ENCODE measurements at places on chromosomes 3 and 15.

GRCh38 chr3:25033407-25034029 is 394.5 kb upstream of the RARB start:
- peak; percentile 33 for DNase-seq

DNA sequence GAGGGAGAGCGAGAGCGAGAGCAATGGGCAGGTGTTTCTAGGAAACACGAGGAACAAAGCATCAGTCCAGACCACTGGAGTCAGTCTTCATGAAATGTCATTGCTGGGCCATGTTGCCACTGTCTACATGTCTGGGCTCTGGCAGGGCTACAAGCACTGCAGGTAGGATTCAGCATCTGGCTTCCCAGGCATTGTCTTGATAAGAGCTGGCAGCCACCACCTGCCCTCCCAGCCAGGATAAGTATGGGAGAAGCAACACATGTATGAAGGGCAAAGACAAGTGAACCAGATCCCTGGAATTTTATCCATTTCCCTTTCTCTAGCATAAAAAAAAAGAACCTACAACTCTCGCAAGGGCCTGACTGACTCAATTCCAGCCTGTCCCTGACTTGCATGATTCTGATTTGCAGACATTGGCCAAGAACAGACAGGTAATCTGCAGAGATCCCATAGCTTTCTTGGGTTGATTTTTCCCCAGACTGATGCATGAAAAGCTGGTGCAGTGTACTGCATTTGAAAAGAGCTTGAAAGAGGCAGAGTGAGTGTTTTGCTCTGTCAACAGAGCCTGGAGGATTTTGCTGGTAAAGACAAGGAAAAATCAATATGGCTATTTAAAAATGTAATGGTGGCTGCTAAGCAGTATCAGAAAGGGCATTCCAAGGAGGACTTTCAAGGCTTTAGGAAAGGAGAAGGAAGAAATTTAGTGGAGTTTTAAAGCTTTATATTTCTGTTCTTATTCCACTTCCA is 157.2 kb upstream of the MYRIP start:
- DNase-seq: no peak

DNA sequence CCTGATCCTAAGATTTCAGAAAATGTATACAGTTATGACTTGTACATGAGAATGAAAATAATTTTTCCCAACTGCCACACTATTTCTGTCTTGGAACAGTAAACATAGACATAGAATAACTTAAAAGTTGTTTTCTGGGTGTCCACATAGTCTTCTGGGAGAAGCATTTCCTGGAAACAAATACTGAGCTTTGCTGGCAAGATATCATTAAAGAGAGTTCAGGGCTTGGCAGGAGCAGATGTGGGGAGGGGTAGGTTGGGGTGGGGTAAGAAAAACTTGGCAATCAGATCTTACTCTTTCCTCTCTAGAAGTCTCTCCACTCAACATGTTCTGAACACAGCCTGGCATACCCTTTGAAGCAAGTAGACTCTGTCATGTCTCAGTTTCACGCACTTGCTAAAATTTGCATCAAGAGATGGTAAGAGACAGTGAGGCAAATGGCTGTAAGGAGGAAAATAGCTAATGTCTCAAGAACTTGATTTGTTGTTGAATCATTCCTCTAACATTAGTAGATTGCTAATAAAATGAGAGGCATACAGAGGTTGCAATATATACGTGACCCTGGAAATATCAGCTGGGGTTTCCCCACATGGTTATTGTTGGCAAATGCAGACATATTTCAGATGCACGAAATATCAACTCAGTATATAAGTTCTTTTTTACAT is 27.3 kb upstream of the ABI3BP start:
- no peak for DNase-seq

GRCh38 chr15:26757141-26757540 is 15.7 kb downstream of the GABRB3 start:
- DNase-seq: no peak

DNA sequence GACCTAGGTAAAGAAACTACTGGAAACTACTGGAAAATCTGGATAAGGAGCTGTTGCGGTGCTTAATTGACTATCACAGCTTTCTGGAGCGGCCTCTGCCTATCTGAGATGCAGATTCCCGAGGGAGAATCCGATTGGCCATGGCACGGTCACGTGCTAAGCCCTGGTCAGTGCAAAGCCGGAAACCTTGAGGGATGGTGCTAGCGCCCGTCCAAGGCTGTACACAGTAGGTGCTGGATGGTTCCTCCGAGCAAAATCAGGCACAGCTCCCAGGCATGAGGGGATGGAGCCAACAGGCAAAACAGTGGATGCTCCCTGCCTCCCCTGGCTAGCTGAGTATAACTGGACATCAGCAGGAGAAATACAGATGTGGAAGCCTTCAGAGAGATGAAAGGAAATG is 238.7 kb upstream of the HES1 start:
- DNase-seq: no peak

DNA sequence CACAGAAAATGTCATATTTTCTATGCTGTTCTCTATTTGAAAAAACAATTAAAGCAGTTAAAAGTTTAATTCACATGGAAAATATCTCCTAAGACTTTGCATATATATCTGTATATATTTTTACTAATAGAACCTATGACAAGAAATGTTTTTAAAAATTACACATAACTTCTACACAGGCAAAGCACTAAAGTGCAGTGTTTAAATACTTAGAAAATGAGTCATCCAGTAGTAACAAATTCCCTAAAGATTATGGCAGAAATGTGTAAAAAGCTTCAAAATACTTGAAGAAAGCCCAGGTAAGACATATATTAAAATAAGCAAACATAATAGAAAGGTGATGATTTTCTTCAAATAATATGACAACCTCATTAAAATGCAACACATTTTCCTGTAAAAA is 236.6 kb downstream of the TBC1D5 start:
- DNase-seq: no peak

GRCh38 chr15:77525907-77526594 is 105.4 kb downstream of the HMG20A start:
- DNase-seq: no peak

DNA sequence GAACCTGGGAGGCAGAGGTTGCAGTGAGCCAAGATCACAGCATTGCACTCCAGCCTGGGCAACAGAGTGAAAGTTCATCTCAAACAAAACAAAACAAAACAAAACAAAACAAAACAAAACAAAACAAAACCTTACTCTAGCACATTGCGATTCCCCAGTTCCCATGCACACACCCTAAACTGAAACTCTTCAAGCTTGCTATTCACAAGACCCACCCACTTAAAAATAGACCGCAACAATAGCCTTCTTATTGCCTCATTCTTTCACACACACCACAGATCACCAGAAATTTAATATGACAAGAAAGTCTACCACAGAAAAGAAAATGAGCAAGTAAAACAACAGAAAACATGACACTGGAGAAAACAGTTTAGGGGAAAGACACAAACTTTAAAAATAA is 598.4 kb downstream of the FHIT start:
- DNase-seq: no peak

GRCh38 chr3:158983216-158984099 is 181.6 kb downstream of the MFSD1 start:
- DNase-seq: no peak

DNA sequence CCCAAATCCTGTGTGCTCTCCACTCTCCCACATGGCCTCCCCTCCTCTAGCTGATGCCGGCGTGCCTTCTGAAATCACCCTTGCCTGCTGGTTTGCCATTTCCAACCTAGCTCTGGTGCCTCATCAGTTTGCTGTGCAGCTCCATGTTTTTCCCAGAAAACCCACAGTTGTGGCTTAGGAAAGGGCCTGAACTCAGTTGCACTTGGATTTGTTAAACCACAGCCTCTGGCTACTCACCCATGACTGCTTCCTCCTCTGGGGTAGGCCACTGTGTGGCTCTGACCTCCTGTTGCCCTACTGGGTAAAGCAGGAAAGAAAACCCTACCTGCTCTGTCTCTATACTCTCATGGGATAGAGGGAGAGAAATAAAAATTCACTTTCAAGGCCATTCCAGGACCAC is 97.3 kb downstream of the DAPK2 start:
- DNase-seq: no peak

DNA sequence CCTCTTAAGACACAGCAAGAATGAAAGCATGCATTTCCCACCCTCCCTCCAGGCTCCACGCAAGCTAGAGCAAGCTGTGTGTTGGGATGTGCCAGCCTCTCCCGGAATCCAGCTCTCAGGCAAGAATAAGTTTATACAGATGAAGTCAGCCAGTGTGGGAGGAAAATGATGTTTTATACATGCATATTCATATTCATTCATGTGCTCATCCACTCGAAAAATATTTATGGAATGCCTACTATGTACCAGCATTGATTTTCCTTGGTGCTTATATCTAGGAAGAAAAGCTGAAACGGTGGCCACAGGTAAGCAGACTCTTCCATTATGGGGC is 62.7 kb downstream of the KLHL6 start:
- no peak for DNase-seq

DNA sequence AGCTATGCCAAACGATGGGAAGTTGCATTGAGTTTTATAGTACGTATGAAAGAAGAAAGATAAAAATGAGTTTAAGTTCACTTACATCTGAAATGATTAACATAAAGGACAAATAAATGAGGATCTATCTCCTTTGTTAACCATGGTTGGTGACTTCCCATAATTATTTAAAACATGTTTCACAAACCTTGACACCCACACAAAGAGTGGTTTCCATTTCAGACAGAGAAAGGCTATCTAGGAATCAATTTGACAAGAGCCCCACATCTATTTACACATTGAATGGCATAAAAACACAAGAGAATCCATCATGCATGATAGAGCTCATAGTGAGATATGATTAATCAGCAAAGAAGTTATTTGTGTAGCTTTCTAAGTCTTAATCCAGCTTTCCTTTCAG is 14.2 kb upstream of the MTMR10 start:
- no peak for DNase-seq

DNA sequence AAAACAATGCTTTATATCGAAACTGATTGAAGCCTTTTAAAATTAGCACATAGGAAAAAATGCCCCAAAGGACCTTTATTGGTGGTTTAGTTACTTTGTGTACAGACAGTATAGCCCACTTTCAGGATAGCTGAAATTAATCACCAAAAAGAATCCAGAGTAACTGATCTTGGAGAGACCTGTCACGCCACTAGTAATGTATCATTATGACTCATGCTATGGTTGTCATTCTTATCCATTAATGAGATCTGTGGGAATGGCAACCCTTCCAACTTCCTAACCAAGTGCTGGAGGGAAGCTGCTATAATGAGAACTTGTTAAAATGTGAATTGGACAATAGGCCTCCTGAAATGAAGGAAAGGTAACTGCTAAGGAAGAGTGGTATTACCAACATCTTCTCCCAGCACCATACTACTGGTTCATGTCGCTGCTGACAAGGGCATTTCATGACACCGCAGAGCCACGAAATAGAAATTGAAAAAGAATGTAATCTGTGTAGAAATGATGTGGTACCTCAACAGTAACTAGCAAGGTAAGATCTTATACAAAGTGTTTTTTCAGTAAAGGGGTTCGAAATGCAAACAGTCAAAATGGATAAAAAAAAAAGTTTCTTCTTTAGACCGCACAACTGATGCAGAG is 7.1 kb upstream of the EMC4 start:
- DNase-seq: peak; percentile 23

- DNase-seq: no peak
Measured at GRCh38 chr15:64997745-64998375, 8.1 kb upstream of the SPG21 start.

DNA sequence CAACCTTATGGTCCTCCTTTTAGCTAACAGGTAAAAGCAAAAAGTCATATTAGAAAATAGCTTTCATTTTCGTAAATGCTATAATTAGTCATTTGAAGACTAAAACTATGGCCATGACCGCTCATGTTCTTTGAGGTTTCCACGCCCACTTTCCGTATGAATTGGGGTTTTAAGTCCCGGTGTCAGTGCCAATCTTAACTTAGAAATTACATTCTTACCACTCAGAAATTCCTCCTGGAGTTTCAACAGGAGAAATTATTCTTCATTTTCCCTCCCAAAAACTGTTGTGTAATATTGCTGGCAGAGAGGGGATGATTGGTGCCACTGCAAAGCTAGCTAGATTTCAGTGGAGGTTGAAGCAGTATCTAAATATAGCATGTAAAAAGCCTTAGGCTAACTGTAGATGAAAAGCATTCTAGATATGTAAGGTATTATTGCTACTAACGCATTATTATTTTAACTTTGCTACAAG is 71.0 kb upstream of the MDFIC2 start:
- peak; percentile 8 for DNase-seq

DNA sequence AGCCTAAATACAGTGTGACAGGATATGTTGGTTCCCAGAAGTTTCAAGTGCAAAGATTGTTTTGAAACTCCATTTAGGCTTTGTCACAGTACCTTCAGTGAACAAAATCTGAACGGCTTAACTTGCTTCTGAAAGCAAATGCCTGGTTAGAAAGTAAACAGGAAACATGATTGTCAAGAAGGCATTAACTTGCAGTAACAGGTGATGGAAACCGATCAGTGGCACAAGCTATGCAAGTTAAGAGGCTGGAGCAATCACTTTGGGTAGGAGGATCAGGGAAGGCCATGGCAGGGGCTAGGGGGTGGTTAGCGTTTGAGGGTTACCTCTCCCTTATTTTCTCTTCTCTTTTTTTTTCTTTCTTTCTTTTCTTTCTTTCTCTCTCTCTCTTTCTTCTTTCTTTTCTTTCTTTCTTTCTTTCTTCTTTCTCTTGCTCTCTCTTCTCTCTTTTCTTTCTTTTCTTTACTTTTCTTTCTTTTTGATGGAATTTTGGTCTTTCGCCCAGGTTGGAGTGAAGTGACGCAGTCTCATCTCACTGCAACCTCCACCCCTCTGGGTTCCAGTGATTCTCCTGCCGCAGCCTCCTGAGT is 2.4 kb downstream of the HYKK start:
- no peak for DNase-seq

DNA sequence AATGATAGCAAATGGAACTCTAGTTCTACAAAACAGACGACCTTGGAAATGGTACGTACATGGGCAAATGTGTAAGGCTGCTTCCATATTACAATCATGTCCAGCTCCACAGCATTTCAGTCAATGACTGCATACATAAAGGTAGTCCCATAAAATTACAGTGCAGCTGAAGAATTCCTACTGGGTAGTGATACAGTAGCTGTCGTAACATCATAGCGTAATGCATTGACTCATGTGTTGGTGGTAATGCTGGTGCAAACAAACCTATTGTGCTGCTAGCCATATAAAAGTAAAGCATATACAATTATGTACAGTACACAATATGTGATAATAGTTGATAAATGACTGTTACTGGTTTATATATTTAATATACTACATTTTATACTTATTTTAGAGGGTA is 18.5 kb downstream of the TTC23 start:
- DNase-seq: no peak

- DNase-seq: no peak
Measured at GRCh38 chr3:42655331-42655888, 1.9 kb downstream of the ZBTB47 start.

DNA sequence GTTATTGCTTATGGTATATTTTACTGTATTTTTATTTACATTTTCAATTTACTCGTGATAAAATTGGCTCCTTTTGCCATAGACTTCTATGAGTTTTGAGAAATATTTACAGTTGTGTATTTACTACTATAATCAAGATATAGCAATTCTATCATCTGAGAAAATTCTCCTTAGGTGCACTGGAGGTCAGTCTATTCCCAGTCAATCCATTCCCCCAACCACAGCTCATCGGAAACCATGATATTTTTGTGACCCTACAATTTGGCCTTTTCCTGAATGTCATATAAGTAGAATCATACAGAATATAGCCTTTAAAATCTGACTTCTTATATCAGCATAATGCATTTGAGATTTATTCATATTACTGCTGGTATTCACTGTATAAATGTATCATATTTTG is 114.7 kb upstream of the LRTM1 start:
- no peak for DNase-seq

GRCh38 chr15:65060641-65061397 is 7.0 kb downstream of the RASL12 start:
- DNase-seq: no peak

All from activated CD4-positive, alpha-beta T cell treated with anti-CD3 and anti-CD28 coated beads, Interleukin-2, Interleukin-4, amounts not matched to agents 100 ng/mL and 50 ng/mL, durations not matched to agents 16 hours and 8 hours (primary cell).